Thymus (tissue), 14 donors: ENCODE measurements at places on chromosomes 6 and 20.

- no peak for DNase-seq
Measured at GRCh38 chr6:36679043-36679833, 724 bp downstream of the CDKN1A start.

GRCh38 chr20:32606790-32607189, 21.7 kb upstream of the NOL4L start:
- DNase-seq = no peak

DNA sequence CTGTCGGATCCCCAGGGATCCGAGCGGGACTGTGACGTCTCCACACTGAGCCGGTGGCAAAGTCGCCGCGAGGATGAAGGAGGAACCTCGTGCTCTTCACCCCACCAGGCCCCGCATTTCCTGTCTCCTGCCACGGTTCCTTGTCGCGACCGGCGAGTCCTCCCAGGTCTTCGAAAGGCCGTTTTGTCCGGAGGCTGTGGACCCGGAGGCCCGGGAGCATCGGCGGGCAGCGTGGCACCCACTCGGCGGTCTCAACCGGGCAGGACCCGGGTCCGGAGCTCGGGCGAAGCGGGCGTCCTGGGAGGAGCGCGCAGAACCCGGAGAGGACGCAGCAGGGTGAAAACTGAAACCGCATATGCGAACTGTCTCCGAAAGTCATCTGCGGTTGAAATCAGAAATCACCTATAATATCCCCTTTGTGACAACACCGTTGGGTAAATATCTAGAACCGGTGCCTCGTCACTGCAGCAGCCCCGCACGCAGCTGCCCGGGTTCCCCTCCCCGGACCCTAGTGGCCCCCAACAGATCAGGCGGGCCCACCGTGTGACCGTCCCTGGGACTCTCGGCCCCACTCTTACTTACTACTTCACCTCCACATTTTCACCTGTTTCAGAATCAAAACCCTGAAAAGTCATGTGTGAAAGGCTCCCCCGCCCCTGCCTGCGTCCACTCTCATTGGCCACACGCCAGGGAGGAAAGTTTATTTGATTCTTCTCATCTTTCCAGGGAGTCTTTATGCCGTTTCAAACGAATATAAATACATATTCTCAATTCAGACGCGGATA, 3.1 kb upstream of the ULBP2 start:
- no peak for DNase-seq

GRCh38 chr6:6697620-6698019, 109.1 kb downstream of the LY86 start:
- DNase-seq = no peak

- DNase-seq = no peak
Measured at GRCh38 chr6:137846772-137847313, 20.2 kb upstream of the TNFAIP3 start.

- DNase-seq = no peak
Measured at GRCh38 chr6:35209622-35210247, 4.0 kb upstream of the SCUBE3 start.

GRCh38 chr6:166520905-166521834, 65.3 kb downstream of the RAMACL start:
- DNase-seq = no peak

DNA sequence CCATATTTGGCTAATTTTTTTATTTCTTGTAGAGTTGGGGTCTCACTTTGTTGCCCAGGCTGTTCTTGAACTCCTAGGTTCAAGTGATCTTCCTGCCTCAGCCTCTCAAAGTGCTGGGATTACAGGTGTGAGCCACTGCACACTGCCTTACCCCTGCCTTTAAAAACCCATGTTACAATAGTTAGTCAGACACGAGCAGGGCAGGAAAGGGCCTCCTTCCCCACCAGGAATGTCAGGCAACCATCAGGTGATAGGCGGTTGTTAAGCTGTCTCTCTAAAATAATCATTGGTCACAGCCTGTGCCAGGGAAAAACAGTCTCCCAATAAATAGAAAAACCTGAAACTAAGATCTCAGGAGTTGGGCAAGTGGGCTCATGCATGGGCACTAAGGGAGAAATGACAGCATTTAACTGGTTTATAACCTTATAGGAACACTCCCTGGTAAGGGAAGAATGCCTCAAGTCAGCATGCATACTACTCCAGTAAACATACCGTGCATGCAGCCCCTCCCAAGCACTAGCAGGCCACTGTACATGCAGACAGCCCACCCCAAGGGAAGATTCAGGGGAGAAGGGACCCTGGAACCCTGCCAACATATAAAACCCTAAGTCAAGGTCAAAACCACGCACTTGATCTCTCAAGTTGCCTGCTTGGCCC, 8.4 kb downstream of the OR2H2 start:
- DNase-seq = no peak
